ENCODE measurements at places on chromosomes 12 and 14.

DNA sequence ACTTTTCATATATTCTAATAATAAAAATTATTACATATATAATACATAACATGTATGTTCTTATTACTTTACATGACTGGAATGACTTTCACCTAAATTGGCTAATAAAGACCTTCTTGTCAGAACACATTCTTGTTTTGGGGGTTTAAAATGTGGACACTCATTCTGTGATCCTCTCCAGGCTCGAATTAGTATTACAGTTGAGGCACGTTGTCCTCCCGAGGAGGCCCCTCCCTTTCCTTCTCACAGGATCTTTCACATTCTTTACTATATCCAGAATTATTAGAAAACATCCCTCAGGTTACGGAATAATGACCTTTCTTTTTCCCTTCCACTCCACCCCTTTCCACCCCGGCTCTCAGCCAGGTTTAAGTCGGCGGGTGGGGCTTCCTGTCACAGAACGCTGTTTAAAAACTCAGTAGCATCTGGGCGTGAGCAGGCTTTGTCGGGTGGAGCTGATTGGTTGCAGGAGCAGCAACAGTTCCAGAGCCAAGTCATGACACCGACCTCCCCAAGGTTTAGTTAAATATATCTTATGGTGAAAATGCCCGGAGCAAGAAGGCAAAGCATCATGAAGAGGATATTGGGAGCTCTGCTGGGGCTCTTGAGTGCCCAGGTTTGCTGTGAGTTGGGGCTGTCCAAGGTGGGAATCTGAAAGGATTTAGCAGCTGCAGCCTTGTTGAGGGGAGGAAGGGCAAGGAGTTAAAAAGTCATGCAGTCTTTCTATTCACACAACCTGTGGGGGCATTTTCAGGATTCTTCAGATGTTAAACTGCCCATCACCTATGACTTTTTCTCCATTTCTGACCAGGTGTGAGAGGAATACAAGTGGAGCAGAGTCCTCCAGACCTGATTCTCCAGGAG, 396.7 kb upstream of the OR4E1 start:
- DNase-seq = no peak

DNA sequence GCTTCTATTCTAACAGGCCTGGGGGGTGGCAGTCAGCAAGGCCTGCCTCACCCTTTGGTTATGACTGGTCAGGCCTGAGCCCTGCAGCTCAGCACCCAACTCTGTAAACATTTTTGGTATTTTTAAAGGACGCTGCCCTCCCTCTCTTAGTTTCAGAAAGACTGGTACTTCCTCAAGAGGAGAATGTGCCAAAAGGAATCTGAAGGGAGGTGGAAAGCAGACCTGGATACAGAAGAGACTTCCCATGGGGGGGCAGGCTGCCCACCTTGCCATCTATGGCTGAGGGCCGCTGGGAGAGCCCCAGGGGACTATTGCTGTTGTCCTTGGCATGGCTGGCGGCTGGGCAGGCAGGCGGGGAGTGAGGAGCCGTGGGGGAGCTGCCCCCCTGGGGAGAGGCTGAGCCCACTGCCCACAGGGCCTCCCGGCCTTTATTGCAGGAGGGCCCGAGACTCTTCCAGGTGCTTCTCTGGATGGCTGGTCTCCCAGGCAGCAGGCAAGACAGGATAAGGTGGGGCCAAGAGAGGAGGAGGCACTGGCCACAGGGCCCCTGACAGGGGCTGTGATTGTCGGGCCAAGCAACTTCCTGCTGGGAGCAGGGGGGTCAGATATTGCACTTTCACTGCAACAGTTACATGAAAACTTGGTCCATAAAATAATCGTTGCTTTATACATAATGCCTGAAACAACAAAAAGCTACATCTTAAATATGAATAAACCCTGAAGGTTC, 3.5 kb downstream of the ARL6IP4 start:
- DNase-seq = no peak

DNA sequence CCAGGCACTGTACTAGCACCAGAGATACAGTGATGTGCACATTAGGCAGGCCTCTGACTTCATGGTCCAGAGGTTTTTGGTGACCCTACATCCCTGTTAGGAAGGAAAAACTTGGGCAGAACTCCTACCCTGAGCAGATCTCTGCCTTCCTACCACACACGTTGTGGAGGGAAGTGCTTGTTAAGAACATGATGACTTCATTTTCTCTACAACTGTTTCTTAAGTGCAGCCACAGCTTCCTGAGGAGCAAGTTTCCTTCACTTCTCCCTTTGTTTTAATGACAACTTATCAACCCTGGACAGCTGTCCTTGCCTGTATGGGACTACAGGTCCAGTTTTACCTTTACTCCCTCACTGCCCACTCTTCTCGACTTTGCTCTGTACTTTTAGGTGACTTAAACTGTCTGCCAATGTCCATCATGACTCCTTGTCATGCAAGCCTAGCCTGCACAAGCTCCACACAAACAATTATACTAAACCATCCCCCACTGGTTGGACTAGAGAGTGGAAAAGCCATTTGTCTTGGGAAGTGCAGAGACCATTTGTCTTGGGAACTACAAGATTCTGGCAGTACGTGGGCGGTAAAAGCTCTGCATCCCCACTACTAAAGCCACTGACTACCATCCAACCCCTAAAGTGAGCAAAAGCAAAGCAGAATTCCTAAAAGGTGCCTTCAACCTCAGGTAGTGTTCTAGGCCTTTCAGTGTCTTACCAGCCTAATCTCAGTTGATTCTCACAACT, 359.8 kb downstream of the EGLN3 start:
- DNase-seq = no peak

DNA sequence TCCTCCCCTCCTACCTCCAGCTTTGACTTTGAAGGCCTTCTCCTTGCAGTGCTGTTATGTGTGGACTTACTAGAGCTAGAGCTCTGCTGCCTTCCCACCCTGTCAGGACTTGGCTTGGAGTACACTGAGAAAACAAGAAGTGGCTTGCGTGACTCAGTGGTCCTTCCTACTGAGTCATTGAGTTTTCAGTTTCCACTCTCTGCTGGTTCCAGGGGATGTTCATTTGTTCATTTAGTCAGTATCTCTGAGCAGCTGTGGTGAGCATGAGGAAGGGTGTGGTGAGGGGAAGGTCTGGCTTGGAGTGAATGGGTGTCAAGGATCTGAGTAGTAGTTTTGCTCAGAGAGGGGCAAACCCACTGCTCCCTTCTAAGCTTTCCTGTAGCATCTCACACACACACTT, 17.2 kb upstream of the ELK3 start:
- peak; percentile 43 for DNase-seq

DNA sequence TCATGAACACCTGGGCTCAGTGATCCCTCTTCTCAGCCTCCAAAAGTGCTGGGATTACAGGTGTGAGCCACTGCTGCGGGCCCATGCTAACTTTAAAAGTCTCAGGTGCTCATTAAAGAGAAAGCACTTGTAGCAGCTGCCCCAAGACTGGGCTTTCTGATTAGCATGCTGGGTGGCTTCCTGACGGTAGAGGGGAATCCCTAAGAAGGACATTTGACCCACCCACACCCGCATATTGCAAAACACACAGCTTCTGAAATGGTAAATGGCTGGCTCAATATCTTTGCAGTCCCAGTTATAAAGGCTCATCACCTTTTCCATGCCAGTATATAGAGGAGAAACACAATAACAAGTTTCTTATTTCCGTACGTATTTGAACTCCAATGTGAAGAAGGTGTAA, 19.3 kb upstream of the BICD1 start:
- DNase-seq = no peak

DNA sequence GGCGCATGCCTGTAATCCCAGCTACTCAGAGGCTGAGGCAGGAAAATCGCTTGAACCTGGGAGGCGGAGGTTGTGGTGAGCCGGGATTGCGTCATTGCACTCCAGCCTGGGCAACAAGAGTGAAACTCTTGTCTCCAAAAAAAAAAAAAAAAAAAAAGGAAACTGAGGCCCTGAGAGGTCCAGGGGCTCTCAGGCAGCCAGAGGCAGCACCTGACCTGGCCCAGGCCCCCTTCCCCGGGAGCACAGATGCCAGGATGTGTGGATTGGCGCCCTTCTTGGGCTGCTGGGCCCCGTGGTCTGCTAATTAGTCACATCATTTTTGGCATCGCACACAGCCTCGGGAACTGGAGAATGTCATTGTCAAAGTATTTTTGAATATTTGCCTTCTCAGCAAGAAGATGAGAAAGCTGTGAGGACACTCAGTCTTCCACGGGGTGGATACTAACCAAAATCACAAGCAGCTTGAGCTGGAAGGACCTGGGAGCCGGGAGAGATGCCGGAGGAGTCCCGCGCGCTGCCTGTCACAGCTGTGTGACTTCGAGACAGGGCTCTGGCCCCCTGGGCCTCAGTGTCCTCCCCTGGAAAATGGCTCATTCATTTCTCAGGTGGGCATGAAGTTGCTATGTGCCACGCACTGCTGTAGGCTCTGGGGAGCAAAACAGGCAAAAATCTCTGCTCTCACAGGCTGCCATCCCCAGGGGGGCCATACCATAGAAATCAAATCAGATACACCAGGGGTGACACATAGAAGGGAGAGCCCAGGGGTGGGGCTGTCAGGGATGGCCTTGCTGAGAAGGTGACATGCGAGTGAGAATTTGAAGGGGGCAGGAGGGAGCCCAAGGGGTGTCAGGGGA, 12.5 kb upstream of the RCOR1 start:
- DNase-seq = no peak

DNA sequence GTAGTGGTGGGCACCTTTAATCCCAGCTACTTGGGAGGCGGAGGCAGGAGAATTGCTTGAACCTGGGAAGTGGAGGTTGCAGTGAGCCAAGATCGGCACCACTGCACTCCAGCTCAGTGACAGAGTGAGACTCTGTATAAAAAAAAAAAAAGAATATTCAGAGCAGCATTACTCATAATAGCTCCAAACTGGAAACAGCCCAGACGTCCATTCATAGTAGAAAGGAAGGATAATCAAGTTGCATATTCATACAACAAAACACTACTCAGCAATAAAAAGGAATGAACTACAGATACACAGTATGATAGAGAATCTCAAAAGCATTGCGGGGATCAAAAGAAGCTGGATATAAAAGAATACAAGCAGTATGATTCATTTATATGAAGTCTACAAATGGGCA, 19.1 kb downstream of the TMEM30B start:
- DNase-seq = no peak

GRCh38 chr12:709455-710020, 42.8 kb upstream of the WNK1 start:
- no peak for DNase-seq

DNA sequence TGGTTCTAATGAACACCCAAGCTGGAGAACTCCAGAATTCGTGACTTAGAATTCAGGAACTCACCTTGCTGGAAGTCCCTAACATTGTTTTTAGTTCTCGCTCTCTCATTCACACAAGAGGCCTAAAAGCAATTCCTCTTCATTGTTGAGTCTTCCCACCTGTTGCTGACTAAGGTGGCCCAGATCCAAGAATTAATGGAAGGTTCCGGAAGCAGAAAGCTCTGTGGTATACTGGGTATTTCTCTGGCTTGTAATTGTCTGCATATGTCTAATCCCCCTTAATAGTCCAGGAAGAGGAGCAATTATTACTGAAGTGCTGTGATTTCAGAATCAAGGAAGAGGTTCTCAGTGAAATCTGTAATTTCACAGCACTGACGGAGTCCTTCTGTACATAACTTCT, 31.4 kb downstream of the TMEM233 start:
- DNase-seq = no peak

DNA sequence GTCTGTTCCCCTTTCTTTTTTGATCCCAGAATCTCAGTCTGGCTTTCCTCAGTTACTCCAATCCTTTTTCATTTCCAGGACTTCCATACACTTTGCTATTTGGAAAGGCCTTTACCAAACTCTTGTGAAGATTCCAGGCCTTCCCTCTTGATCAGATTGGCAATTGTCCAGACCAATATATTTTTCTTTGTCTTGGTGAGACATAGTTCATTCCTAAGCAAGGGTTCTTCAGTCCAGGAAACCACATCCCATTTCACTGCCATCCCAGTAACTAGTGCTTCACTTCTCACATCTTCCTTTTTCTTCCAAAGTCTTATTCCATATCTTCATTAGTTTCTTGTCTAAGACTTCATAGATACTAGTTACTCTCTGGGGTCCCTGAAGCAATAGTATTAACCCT, 2.1 kb upstream of the PTPRQ start:
- no peak for DNase-seq

DNA sequence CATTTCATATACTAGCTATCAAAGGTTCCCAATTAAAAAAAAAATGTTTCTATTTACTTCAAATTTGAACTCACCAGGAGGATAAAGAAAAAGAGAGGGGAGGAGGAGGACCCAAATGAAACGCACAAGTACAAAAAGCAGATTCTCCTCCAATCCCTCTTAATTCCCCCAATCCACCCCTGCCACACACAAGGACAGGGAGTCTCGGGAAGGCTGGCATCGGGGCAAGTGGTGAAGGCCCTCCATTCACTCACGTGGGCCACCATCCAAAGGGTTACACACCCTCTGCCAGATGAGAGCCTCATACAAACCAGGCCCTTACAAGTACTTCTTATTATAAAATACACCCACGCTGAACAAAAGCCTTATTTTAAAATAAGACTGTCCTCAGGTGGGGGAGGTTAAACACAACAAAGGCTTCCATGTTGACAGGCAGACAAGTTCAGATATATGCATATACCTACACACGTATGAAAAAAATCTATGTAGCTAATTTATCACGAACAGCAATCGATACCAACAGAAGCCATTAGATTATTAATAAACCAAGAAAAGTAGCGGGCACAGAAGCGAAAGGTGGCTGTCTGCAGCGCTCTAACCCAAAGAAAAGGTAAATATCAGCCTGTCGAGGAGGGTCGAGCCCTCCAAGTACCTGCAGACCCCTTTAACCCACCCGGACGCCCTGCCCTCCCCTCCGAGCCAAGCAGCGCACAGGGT, 1.5 kb downstream of the ATP2B1 start:
- no peak for DNase-seq

- no peak for DNase-seq
Measured at GRCh38 chr14:42683707-42684106, 1077.0 kb downstream of the LRFN5 start.

- no peak for DNase-seq
Measured at GRCh38 chr12:109137055-109137454, 20.7 kb downstream of the ACACB start.
